ENCODE measurements at places on chromosomes 3 and 15. TPM values are rescaled to one million over a fixed set of nuclear protein-coding genes. Genes with fewer than 3 reads are reported as not detected.
A peak's percentile ranks its signal among the peaks of the same experiment; 100 is the strongest.

DNA sequence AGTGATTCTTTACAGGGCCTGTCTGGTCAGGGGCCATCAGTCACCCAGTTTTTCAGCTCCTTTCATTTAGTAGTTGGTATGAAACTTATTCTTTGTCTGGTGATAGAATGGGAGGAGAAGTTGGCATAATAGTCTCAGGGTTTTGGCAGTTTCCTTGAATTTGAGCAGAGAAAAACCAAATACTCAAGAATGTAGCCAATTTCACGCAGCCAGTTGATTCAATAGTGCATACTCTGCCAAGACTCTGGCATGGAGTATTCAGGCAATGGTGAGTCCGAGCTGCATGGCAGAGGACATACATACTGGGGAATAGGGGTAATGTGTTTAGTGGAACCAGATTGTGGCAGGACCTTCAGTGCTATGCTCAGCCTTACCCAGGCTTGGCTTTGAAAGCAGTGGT lies 118.3 kb downstream of the GALK2 start:
- no peak for DNase-seq

The GPR62 gene
- total RNA-seq = 0.02 TPM

- peak; percentile 57 for DNase-seq
Observed at GRCh38 chr15:35624881-35625280, 78.9 kb upstream of the DPH6 start.

DNA sequence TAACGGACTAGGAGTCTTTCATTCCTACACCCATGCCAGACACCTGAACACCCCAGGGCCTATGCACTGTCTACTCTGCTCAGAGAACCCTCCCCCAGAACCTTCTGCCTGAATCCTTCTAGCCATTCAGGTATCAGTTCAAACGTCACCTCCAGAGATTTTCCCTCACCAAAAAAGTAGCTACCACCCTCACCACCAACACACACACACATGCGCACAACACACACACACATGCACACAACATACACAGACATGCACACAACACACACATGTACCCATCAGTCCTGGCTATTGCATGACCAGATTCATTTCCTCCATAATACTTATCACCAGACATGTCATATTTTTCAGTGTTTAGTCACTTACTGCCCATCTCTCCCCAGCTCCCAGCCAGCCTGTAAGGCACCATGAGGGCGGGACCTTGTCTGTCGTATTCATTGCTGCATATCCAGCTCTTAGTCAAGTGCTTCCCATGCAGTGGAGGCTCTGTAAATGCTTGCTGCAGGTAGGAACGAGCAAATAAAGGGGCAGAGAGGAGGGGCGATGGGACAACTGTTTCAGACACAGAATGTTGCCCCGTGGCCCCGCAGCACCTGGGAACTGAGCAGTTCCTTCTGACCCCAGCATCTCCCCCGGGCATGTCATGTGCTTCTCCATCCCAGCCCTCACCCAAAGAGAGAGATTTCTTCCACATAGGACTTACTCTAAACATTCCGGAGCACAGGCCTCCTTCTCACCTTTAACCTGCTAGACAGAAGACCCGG lies 29.2 kb downstream of the XXYLT1 start:
- no peak for DNase-seq

- no peak for DNase-seq
Observed at GRCh38 chr3:8856071-8856470, 86.7 kb upstream of the OXTR start.

GRCh38 chr3:46484911-46485778 lies 12.6 kb upstream of the RTP3 start:
- no peak for DNase-seq

GRCh38 chr15:41561777-41562145 lies 2.7 kb downstream of the TYRO3 start:
- no peak for DNase-seq

The ARPP21 gene
- total RNA-seq = not detected

The AADACL2 gene
- total RNA-seq = not detected

DNA sequence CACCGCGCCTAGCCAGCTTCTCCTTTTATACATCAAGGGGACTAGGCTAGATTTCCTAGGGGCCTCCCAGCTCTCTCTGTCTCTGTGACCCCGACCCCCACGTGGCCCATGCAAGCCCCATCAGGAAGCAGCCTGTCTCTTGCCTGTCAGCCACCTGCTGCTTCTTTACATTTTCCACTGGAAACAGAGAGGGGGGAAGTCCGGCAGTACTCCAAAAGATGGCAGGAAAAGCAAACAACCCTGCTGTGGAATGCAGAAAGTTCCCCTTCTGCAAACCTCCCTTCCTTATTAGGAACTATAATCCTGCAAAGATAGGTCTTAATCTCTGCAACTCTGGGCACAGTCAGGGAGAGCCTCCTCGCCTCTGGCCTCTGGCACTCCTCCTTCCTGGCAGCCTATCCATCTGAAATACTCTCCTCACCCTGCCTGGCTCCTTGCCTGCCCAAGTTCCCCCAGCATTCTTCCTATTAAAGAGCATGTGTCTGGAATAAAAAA lies 47.4 kb upstream of the HACD2 start:
- no peak for DNase-seq

GRCh38 chr3:55143336-55143735 lies 215.5 kb upstream of the LRTM1 start:
- DNase-seq = peak; percentile 21

The SAMD7 gene
- total RNA-seq = not detected

- DNase-seq = no peak
Observed at GRCh38 chr3:124177071-124177470, 185.1 kb upstream of the ROPN1 start.
